ENCODE measurements at places on chromosomes 2 and 18.

DNA sequence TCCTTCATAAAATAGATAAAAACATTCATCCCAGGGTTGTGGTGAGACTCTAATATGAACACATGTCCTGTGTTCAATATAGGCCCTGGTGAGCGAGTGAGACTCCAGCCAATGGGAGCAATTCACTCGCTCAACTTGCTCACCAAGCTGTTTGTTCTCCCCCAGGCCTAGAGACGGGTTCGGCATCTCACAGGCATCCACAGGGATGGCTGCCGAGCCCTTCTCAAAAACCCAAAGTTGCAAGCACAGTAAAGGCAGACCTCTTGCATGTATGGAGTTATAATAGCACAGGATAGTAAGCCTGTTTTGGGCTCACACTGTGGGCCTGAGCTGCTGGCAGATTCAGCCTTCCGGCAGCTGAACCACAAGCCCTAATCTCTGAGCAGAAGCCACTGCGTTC, 15.7 kb downstream of the PARD6G start:
- DNase-seq = no peak

- no peak for DNase-seq
Observed at GRCh38 chr2:163419000-163419830, 316.6 kb downstream of the FIGN start.

- no peak for DNase-seq
Observed at GRCh38 chr2:174544156-174544555, 53.4 kb downstream of the WIPF1 start.

DNA sequence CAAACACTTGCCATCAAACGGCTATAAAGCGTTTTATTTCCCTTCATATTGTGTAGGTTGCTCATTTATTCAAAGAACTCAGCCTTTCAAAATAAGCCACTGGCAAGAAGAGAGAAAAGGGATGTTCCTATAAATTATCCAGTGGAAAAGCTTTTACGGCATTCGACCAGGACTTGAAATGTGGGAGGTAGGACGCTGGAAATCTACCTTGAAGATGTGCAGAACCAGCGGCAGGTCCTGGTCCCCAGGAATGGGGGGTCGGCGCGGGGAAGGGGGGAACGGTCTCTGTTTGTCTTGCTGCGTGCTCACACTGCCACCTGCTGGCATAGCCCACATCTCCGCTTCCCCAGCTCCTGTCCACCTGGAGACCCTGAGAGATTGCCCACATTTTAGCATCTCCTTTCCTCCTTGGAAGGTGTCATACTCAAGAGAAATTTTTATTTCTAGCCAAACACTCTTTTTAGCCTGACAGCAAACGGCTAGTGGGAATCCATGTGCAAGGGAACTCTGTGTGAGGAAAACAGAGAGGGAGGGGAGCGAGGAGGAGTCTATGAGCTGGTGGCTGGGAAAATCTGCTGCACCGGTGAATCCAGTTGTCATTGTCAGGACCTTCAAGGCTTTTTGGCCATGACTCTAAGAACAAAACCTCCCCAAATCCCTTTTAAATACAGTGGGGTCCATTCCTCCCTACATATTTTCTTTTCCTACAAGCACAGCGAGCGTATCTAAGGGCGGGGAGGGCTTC, 349.0 kb upstream of the PKDCC start:
- DNase-seq = no peak

DNA sequence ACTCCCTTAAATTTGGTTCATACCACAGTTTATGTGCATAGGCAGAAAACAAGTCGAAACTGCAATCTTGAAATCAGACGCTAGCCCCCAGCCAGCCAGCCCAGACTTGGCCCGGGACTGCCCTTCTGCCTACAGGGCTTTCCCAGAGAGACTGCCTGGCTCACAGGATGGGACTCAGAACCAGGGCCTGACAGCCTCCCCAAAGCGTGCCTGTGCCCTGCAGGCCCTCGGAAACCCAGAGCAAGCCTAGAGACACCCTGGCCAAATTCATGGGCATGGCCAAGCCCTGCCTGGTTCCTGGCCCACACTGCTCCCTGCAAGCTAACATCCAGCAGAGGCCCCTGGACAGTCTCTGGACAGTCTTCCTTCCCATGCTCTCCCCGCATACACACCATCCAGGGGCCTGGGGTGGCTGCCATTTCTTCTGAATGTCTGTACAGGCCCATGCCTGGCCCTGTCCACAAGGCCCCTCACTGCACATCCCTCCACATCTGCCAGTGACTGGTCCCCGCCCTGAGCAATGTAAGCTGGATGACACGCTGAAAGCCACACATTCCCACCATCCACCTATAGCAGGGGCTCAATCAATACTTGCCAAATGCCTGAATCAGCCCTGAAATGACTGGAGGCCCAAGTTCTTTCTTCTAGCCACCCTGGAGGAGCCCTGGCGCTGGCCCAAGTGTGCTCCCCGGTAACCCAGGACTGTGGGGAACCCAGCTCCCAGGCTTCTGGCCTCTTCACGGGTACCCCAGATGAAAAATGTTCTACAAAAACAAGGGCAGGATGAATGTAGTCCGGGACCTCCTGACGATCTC, 73.1 kb downstream of the HDAC4 start:
- no peak for DNase-seq

GRCh38 chr2:189835855-189836558, 51.8 kb downstream of the PMS1 start:
- DNase-seq = no peak

DNA sequence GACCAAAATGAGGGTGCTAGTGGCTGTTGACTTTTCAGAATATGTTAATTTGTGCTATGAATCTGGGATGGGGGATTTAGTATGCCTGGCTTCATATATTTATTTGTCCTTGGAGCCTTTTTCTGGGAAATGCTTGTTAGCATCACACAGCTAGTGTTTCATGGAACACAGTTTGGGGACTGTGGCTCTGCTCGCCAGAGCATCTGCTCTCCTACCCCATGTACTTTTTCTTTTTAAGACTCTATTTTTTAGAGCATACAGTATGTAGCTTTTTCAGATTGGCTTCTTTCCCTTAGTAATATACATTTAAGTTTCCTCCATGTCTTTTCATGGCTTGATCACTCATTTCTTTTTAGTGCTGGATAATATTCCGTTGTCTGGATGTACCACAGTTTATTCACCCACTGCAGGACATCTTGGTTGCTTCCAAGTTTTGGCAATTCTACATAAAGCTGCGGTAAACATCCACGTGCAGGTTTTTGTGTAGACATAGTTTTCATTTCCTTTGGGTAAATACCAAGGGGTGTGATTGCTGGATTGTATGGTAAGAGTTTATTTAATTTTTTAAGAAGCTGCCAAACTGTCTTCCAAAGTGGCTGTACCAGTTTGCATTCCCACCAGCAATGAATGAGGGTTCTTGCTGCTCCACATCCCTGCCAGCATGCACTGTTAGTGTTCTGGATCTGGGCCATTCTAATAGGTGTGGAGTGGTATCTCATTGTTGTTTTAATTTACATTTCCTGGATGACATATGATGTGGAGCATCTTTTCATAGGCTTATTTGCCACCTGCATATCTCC, 44.1 kb downstream of the EFR3B start:
- no peak for DNase-seq

- DNase-seq = no peak
Observed at GRCh38 chr2:233032551-233033320, at the start of gene NEU2. TSS of gene NEU2 (plus strand) at chr2:233032672. CDS start at chr2:233032672, 0 bp downstream.

DNA sequence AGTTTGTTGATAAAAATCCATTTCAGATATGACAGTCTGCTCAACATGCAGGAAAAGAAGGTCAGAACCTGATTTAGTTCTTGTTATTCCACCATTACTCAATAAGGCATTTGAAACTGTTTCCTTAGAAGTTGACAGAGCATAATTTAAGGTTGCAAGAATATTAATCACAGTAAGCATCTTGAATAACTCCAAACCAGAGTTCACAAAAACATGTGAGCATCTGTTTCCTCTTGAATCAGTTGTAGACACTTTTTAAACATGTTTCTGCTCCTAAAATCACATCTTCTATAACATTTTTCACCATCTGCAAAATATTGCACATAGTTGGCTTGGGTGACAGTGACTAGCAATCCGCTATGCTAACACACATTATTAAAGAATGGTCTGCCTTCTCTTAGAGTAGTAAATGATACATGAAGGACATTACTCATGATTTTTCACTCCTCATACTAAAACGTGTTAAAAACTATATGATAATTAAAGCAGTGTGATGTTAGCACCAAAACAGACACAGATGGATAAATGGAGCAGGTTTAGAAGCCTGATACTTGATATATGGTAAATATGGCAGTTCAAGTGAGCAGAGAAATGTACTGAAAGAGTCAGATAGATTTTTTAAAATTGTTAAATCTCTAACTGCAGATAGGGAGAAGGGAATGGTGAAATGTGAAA, 30.3 kb downstream of the AKAIN1 start:
- DNase-seq = no peak

DNA sequence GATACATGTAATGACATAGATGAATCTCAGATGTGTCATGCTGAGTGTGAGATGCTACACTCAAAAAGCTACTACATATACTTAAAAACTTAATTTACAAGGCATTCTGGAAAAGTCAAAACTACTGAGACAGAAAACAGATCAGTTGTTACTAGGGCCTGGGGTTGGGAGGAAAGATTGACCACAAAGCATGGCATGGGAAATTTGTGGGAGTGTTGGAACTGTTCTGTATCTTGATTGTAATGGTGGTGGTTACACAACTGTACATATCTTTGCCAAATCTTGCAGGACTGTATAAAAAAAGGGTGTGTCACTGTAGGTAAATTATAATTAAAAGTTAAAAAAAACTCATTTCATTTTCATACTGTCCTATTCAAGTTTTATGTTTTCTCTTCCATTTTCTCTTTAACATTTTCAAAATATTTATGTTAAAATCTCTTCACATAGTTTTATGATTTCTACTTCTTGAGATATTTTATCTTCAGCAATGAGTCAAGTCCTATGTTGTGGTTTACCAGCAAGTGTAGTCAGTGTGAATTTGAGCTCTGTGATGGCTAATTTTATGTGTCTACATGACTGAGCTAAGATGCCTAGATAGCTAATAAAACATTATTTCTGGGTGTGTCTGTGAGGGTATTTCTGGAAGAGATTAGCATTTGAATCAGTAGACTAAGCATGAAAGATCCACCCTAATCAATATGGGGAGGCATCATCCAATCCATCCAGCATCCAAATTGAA, 58.6 kb upstream of the VRK2 start:
- no peak for DNase-seq
